CD4-positive, alpha-beta T cell (primary cell): ENCODE measurements at places on chromosomes 2 and 18.
A peak's percentile ranks its signal among the peaks of the same experiment; 100 is the strongest.

DNA sequence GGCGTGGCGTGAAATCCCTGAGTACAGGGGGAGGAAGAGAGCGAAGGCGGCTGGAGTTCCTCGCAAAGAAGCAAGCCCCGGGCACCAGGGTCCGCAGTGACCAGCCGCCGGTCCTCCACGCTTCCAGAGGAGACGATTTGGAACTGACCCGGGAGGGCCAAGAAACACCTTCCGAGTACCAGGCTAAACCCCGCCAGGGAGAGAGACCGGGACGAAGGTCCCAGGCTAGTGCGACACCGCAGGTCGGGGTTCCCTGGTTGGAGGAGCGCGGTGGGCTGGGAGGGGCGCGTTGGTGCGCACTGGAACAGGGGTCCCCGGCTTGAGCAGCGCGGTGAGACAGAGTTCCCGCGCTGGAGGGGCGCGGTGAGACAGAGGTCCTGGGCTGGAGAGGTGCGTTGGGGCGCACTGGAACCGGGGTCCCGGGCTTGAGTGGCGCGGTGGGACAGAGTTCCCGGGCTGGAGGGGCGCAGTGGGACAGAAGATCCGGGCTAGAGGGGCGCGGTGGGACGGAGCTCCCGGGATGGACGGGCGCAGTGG lies 901 bp downstream of the WDFY1 start:
- peak; percentile 52 for DNase-seq

- peak; percentile 46 for DNase-seq
These were observed 15.4 kb upstream of the MLPH start for GRCh38 chr2:237471438-237472186.

- no peak for DNase-seq
These were observed 295.0 kb downstream of the CDCA7 start for GRCh38 chr2:173649527-173650219.

DNA sequence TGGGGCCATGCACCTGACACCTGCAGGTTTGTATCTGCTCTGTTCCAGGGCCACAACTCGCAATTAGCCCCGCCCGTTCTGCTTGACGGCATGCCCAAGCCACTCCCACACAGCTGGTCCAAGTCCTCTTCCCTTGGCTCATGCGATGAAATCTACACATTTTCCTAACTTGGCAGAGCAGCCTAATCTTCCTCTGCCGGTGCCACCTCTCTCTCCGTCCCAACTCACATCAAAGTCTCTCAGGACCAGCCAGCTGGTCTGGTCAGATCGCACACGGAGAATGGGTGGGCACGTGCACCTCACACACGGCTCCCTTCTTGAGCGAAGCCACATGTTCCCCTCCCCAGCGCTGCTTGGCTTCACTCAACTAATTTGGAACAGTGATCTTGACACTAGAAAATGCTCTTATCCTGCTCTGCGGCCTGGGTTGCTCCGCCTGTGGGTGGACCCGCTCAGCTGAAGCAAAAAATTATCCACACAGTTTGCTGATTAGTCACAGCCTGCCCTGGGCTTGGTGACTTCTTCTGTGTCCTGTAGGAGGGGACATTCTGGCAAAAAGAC lies 176.7 kb downstream of the NRP2 start:
- DNase-seq: no peak

- no peak for DNase-seq
These were observed 105.2 kb upstream of the TFCP2L1 start for GRCh38 chr2:121390082-121390692.

DNA sequence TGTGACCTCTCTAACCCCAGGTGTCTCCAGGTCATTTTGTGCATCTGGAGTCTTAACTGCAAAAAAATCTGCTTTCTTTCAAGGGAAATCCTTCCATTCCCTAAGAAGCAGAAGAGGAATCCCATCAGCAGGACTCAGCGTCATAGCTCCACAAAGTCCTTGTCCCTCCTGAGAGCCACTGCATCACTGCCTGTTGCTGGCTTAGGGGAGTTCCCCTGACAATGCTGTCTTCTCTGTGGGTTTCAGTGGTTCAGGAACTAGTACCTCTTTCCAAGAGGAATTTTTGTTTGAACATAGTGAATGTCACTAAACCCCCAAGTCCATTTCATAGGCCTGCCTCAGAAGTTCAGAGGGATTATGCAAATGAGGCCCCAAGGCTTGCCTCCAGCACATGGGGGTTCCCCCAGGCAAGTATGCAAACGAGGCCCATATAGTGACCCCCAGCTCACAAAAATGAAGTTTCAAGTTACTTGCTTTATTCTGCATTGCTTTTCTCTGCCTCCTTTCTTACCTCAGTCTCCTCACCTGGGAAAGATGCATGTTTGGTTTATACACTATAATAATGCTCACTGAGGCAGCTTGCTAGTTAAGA lies 513.9 kb upstream of the MEX3C start:
- DNase-seq: no peak

DNA sequence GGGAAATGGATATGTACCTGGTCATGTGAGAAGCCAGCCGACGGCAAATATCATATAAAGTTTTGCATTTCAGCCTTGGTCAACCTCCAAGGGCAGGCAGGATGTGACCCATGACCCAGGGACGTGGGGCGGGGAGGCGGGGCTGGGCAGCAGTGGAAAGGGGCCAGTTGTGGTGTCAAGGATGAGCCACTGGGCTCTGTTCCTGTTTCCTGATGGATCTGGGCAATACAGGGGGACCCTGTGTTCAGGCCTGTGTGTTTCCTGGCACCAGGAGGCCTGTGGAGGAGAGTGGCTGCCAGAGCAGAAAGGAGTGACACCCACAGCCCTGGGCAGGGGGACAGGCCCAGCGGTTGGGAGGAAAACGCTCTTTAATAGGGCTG lies 106.9 kb downstream of the GATA6 start:
- DNase-seq: no peak

DNA sequence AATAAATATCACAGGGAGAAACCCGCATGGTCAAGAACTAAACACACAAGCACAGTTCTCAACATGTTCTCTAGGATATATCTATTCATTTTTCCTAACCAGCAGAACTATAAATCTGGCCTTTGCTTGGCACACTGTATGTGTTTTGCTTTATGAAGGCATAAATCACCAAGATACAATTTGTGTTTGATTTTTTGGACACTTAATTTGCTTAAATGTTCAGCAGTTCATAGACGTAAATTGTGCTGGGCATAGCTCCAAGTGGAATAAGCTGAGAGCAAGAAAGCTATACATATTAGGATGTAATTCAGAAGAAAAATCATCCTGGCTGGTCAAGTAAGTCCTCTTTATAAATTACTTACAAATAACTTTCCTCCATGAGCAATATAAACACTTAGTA lies 341.5 kb upstream of the ATP5MC3 start:
- DNase-seq: no peak

DNA sequence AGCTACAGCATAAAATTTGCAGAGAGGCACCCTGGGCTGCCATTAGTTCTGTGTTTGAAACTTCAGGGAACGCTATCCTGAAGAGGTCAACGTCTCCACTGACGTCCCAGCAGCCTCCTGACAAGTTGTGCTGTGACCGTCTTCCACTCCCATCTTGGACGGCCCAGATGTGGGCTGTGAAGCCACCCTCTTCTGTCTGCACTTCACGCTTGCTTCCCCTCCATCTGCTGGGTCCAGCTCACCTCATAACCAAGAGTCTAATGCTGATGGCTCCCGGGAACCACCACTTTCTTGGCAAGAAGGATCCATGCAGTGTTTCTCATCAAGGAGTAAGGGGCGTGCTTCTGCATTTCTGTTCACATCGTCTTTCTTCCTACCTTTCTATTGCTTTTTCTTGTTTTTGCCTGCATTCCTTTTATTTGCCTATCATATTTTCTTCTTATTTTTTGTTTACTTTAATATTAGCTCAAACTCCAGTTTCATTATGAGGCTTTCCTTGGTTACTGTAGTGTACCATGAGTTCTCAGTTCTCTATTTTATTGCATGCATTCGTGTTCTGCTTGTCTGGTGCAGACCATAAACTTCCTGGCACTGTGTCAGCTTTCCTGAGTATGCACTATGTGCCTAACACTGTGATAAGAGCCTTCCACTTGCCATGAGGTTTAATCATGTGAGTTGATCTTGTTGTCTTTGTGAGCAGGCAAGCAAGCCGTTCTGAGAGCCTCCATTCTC lies 631.8 kb upstream of the RAB6C start:
- DNase-seq: no peak

- no peak for DNase-seq
These were observed 139.6 kb upstream of the NETO1 start for GRCh38 chr18:73007195-73007914.

DNA sequence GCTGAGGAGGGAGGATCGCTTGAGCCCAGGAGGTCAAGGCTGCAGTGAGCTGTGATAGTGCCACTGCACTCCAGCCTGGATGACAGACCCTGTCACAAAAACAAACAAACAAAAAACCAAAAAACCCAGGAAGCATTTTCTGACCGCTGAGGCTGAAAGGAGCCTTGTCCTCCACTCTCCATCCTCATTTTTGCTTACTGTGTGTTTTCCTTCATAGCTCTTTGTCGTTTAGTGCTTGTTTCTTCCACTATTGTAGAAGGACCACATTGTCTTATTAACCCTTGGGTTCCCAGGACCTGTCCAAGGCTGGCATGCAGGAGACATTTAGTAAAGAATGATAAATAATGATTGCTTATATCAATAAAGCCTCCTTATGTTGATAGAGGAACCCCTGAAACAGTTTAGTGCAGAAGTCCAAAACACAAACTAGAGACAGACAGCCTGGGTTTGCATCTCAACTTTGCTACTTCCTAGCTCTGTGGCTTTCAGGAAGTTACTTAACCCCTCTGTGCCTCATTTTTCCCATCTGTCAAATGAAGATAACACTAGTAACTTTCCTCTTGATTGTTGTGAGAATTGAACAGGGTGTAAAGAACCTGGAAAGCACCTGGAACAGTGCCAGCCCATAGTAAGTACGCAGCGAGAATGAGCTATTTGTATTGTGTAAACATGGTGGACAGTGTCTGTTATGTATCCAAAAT lies 126.0 kb downstream of the LPIN1 start:
- DNase-seq: no peak

DNA sequence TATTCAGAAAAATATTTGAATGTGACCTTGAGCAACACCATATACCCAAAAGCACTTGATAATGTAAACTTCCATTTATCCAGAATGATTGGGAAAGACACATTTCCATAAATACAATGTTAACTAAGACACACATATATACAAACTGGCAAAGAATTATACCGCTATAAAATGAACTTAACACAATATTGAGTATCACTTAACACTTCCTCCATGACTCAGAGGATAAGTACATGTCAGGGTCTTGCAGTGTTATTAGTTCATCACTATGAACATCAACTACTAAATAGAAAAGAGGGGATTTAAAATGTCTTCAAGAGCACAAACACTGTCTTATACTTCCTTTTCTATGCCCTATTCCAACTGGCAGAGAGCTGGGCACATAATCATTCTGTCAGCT lies 18.6 kb downstream of the WDSUB1 start:
- no peak for DNase-seq

DNA sequence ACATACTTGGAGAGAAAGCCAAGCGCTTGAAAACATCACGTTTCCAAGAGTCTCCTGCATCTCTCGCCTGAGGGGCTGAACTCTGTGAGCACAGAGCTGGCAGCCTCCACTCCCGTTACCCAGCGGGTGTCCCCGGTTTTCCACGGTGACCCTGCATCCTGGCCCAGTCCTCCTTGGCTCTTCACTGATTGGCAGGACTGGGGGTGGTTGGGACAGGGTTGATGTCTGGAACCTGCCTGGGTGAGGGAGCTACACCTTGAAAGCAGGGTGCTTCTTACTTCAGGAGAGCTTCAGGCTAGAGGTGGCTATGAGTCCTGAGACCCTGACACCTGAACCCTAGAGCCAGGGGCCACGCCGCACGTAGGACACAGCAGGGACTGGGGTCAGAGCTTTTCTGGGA lies 234.1 kb downstream of the DYSF start:
- no peak for DNase-seq

- DNase-seq: no peak
These were observed 227.9 kb downstream of the CDH2 start for GRCh38 chr18:27948986-27949385.

DNA sequence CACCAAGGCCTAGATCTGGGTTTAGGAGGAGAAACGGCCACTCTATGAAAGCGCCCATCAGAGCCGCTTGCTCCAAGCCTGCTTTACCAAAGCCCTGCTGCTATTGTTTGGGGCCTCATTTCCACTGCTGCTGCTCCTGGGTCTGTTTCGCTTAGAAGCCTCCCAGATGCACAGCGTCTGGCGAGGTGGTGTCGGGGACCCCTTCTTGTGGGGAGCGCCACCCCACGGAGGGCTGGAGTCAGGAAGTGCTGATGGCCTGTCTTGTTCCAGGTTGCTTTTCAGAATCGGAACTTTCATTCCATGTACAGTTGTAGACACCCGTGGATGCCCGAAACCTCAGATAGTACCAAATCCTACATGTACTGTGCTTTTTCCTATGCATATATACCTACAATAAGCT lies 204.9 kb upstream of the TWIST2 start:
- DNase-seq: no peak

GRCh38 chr2:75522543-75523312 lies 38.0 kb downstream of the EVA1A start:
- no peak for DNase-seq

DNA sequence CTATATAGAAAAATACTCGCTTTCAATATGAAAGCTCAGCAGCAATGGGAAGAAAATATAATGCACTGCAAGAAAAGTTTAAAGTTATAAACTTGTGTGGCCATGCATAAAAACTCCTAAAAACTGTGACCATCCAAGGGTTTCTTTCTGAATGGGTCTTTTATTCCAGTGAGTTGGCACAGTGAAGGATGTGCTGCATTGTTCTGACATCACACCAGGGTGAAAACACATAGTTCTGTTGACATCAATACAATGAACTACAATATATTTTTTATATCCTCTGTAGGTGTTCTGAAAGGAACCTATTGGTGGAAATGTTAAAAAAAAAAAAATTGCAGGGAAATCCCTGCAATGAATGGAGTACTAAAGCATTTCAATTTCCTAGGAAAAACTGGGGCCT lies 80.2 kb downstream of the CDH20 start:
- no peak for DNase-seq

GRCh38 chr18:22783662-22784076 lies 149.5 kb upstream of the RBBP8 start:
- DNase-seq: no peak

DNA sequence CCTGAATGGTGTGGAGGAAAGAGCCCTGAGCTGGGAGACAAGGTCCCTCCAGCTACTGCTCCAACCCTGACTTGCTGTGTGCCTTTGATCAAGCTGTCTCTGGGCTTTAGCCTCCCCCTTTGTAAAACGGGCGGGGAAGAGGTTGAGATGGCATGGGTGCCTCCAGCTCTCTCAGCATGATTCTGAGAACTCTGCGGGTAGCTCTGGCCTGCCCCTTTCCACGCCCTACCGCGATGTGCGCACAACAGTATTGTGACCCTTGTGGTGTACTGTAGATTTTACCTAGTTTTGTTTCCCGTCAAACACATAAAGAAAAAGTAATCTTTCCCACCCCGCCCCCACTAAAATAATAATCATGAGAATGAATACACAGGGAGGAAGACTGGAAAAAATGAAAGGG lies 5.3 kb downstream of the CD8A start:
- DNase-seq: no peak

GRCh38 chr2:101832114-101832513 lies 134.6 kb downstream of the MAP4K4 start:
- DNase-seq: no peak

- DNase-seq: no peak
These were observed 66.2 kb downstream of the MDH1 start for GRCh38 chr2:63654959-63655358.
